ENCODE measurements at places on chromosomes 1 and 21.

GRCh38 chr1:228374711-228375577, 31.7 kb downstream of the TRIM11 start:
- peak; percentile 61 for DNase-seq

DNA sequence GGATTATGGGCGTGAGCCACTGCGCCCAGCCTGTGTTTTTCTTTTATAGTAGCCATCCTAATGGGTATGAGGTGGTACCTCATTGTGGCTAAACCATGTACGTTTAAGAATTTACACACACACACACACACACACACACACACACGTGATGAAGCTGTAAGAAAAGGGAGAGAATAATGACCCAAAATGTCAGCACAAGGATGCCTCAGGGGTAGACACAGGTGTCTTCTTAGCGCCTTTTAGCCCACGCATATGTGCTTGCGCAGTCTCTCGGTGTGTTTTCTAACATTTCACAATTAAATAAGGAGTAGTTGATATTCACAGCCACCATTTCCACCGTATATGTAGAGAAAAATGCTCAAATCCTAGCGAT, 782 bp upstream of the PFKL start:
- DNase-seq = no peak

DNA sequence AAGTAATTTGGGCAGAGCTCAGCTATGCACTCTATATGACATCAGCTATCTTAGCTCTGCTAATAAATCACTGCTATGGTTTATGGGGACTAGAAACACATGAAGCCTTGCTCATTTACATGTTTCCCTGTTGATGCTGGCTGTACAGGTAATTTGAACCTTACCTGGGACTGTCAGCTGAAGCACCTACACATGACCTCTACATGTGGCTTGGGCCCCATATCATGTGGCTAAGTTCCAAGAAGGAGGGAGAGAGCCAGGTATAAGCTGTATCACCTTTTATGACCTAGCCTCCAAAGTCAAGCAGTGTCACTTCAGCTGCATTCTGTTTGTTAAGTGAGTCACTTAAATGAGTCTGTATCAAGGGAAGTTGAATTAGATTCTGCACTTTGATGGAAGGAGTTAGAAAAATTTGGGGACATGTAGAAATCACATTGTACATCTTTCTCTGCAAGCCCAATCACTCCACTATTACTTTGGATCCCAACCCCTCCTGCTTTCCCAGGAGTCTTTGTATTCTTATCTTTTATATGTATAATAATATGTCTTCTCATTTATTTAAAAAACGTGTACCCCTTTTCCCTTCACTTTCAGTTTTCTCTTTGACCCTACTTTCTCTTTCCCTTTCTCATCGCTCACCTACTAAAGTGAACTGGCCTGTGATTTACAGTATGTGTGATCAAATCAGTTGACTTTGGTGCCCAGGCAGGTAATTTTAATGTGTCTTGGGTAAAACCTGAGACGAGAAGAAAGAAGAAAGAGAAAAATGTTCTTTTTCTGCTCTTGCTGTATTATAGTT, 53.4 kb upstream of the PRKACB start:
- DNase-seq = no peak

GRCh38 chr1:167909691-167910180, 4.2 kb downstream of the ADCY10 start:
- no peak for DNase-seq

DNA sequence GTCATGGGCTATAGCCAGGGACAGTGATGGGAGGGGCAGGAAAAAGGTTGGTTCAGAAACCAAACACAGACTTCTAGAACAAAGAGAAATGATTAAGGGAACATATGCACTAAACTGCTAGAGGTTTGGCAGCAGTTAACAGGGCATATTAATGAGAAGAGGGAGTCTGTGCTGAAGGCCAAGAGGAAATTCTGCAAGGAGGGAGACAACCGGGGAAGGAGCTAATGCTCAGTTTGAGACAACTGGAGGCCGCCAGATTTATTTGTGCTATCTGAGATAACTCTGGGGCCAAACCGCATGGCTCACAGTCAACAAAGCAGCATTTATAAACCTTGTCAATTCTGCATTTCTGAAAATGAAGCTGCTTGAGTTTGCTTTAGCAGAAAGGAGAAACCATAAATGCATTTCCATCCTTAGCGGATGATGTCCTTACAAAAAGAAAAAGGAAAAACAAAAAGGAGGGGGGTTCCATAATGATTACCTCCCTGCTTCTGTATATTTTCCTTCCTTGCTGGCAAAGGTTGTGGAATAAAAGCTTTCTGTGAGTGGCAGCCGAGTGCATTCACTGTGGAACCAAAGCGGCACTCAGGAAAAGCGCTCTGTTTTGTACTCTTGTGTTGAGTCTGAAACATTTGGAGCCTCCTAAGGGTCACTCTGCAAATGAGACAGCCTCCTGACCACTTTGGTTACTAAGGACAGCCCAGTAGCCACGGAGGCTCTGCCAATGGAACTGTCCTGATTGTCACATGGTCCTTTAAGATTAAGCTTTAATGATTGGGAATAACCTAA, 70.3 kb downstream of the SIM2 start:
- DNase-seq = no peak

- no peak for DNase-seq
These were observed 6.1 kb upstream of the NTPCR start for GRCh38 chr1:232944347-232944746.

- DNase-seq = no peak
These were observed 672 bp downstream of the BCL2L15 start for GRCh38 chr1:113886417-113887401.

GRCh38 chr21:10539956-10540355, 18.6 kb downstream of the TPTE start:
- DNase-seq = no peak

DNA sequence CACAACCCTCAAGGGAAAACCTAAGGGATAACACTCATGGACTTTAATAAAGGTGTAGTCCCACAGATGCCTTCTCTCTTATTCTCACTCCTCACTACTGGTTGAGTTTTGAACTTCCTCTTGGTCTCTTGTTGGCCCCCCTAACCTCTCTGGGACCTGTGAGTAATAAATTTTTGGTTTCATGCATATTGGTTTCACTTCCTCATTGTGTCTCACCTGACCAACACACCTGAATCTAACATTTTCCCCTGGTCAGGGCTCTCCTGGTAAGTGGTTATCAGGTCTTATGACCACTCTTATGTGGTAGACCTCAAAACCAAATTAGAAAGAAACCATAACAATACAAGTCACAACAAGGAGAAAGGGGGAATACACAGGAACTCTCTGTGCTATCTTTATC, 60.5 kb upstream of the PRMT6 start:
- DNase-seq = no peak

All from posterior cingulate gyrus (tissue), 11 donors.